CD4-positive, alpha-beta T cell treated with Interleukin-4 for 1 hour (primary cell): ENCODE measurements at places on chromosomes 1 and 21.

- DNase-seq = no peak
These were observed 65.7 kb downstream of the SETD4 start for GRCh38 chr21:35994613-35995012.

GRCh38 chr1:247552231-247552630 is 3.3 kb downstream of the GCSAML start:
- DNase-seq = no peak

DNA sequence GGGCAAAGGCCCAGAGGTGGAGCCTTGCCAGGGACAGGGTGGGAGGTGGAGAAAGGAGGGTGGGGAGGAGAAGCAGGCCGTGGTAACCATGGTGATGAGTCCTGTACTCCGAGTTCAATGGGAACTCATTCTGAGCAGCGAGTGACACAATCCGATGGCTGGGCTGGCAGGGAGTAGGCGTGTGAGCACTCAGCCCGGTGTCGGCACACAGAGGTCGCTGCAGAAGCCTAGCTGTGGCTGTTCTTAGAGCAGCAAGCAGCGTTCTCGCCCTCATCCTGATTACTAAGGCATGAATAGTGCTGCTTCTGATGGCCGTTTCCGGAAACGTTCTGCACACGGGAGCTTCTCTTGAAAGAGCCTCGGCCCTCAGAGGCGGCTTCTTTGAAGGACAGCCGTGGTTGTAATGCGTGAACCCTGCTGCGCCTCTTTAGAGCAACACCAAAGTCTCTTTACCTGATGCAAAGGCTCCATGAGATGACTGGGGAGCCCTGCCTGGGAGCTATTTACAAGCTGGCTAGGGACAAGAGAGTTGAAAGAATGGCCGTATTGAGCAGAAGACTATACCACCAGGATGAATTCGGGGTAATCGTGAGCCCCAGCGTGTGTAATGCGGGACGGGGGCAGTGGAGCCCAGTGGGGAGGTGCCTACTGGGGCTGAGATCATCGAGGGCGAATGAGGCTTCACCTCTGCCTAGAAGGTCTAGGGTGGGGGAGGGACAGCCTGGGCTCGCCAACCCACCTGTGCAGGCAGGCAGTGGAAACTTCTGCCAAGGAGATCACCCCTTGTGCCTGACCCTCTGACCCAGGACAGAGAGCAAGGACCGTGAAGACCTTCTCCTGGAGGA is 72.8 kb upstream of the PAX7 start:
- DNase-seq = no peak

GRCh38 chr1:165914136-165914798 is 86.9 kb downstream of the UCK2 start:
- DNase-seq = peak; percentile 79

GRCh38 chr1:52556641-52557360 is 3.9 kb upstream of the TUT4 start:
- no peak for DNase-seq

- DNase-seq = no peak
These were observed 351.2 kb downstream of the SMYD3 start for GRCh38 chr1:246155923-246156322.

- DNase-seq = no peak
These were observed 1148.1 kb upstream of the NCAM2 start for GRCh38 chr21:19850157-19850556.

GRCh38 chr1:220879076-220879508 is at the start of gene HLX:
Gene HLX (plus strand): TSS chr1:220879443. CDS start chr1:220879858, 415 bp downstream.
- peak; percentile 87 for DNase-seq

DNA sequence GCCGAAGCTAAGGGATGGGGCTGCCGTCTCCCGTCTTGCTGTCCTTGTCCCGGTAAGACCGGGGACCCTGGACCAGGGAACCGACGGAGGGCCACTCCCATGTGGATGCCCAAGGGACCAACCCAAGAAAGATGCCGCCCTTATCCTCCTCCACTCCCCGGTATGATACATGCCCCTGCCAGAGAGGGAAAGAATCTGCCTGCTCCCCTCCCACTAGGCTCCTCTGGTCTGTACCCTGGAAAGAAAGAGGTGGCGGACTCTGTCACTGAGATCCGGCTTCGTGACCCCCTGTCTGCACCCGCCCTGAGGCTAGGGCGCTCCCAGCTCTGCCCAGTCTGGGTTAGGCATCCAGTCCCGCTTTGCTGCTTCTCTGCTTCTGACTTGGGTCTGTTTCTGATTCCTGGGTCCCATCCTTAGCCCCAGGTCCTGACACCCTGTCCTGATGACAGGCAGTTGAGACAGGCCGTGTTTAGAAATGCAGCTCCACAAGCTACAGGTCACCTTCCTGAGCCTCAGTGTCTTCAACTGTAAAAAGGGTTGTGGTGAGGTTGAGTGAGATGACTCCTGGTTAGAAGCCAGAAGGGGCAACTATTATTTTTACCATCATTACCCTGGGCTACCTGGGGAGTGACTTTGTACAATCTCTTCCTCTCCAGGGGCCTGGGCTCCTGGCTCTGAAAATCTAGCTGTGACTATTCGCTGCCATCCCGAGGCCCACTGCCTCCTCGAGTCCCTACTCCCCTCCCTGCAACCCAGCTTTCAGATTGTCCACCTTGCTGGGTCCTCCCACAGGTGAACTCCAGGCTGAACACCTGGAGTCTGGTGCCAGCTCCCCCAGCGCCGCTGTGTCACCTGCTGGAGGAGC is 3.7 kb downstream of the MATN1 start:
- DNase-seq = no peak

DNA sequence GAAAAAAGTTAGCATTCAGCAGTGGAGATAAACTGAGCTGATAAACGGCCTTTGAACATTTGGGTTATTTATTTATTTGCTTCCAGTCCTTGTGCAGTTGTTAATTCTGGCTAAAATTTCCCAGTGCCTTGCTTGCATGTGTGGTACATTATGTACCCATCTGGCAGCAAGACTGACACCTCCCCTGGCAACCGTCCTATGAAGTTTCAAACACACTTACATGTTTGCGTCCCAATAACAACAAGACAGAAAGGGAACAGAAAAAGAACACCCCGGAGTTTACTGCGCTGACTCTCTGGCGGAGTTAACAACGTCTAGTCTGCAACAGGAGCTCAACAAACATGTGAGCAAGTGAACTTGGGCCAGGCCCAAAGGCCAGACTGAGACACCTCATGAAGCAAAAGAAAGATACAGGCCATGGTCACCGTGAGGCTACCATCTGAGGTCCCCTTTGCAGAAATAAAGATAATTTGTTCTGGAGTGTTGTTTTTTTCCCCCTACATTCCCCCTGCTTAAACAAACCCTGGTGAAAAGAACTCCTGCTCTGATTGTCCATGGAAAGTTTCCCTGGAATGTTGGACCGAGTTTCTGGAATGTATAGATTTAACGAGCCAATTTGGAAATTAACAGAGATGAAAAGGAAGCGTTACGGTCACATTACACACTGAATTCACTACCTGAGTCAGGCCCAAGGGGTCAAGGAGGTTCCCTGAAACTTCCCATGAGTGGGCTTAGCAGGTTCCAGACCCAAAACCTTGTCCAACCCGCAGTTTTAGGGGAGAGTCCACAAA is 33.4 kb downstream of the TRABD2B start:
- DNase-seq = no peak

GRCh38 chr1:17574516-17574915 is 35.0 kb downstream of the ARHGEF10L start:
- no peak for DNase-seq

- DNase-seq = no peak
These were observed 23.3 kb upstream of the GBP2 start for GRCh38 chr1:89149229-89149628.

GRCh38 chr1:32876341-32877210 is 5.9 kb upstream of the FNDC5 start:
- DNase-seq = peak; percentile 47

DNA sequence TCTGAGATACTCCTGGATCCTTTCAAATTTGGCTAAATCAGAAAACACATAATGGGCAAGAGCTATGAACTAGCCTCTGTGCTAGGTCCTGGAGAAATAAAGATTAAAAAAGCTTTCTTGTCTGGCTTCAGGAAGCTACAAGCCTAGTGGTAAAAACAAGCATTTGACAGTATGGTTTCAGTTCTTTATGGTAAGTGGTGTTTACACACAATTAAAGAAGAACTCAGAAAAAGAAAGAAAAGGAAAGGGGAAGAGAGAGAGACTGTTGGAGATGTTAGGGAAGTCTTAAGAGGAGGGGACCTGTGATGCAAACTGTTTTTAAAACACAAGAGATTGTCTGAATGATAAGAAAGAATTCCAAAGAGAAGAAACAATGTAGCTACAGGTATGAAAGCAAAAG is 1.8 kb downstream of the OR10J1 start:
- no peak for DNase-seq

DNA sequence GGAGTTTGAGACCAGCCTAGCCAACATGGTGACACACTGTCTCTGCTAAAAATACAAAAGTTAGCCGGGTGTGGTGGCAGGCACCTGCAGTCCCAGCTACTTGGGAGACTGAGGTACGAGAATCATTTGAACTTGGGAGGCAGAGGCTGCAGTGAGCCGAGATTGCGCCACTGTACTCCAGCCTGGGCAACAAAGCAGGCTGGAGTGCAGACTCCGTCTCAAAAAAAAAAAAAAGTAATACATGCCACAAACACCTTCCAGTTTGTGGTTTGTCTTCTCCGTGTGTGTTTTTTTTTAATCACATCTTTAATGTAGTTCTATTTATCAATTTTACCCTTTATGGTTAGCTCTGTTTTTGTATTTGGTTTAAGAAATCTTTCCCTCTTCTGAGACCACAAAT is 22.3 kb downstream of the POGZ start:
- no peak for DNase-seq

- no peak for DNase-seq
These were observed 58.6 kb downstream of the XCL1 start for GRCh38 chr1:168634951-168635532.

- DNase-seq = no peak
These were observed 39.6 kb downstream of the GFI1 start for GRCh38 chr1:92447033-92447681.

GRCh38 chr1:94120570-94120901 is 412 bp downstream of the ABCA4 start:
- no peak for DNase-seq

DNA sequence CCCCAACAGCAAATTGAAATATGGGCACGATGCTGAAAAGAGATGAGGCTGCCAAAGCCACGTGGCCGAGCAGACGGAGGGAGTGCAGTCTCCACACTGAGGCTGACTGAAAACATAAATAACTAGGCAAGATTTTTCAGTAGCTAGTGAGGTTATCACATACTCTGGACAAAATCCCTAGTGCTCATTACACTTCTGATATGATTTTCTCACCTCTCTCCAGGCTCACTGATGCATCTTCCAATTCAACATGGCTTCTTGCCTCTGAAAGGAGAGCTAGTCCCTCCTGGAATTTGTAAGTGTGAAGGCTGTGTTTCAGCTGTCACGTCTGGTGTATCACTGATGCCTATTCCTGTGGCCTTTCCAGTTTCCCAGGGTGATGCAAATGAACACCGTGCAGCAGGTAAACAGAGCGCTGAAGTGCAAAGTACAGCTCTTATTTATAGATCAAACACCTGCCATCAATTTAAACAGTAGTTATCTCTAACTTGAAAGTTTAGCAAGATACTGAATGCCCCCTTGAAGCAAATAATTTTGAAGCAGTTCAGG is 656.1 kb downstream of the KIF26B start:
- no peak for DNase-seq

GRCh38 chr1:207897188-207897587 is 13.7 kb downstream of the CD34 start:
- DNase-seq = no peak

- no peak for DNase-seq
These were observed 12.6 kb downstream of the TINAGL1 start for GRCh38 chr1:31588751-31589515.

DNA sequence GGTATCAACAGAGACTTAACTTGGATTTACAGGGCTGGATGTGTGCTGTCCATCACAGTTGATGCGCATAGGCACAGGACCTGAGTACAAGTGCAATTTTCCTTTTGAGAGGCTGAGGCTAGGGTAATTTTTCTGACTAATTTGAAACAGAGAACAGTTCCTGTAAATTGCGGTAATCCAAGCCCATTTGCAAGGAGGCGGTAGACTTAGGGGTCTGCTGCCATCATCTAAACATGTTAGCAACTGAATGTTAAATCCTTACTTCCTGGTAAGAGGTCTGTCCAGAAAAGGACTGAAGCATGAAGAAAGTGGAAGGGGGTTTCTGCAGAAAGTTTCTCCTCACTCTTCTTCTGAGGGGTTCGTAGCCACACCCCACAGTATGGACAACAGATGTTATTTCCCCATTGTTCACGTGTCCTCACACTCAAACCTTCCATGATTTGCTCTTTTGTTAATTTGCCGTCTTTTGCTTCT is 23.7 kb upstream of the C1orf198 start:
- no peak for DNase-seq

GRCh38 chr1:37258068-37258467 is 216.3 kb upstream of the ZC3H12A start:
- no peak for DNase-seq

GRCh38 chr1:10459184-10459583 is 9.4 kb downstream of the CORT start:
- DNase-seq = no peak

DNA sequence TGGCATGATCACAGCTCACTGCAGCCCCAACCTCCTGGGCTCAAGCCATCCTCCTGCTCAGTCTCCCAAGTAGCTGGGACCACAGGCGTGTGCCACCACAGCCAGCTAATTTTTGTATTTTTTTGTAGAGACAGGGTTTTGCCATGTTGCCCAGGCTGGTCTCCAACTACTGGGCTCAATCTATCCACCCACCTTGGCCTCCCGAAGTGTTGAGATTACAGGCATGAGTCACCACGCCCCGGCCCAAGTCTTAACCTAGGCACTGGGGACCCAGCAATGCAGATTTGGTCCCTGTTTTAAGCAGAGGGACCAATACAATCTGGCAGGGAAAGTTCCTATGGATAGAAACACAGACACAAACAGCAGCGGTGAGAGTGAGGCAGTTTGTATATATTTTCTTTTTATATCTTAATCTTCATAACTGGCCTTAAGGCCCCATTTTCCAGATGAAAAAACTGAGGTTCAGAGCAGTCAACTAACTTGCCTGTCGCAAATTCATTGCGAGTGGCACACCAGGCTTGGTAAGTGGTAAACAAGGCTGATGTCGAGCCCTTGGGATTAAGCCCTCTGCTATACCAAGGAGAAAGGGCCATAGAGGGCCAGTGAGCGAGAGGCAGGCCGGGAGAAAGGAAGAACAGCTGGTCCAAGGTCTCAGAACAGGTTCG is 77.8 kb upstream of the TINAGL1 start:
- DNase-seq = no peak

DNA sequence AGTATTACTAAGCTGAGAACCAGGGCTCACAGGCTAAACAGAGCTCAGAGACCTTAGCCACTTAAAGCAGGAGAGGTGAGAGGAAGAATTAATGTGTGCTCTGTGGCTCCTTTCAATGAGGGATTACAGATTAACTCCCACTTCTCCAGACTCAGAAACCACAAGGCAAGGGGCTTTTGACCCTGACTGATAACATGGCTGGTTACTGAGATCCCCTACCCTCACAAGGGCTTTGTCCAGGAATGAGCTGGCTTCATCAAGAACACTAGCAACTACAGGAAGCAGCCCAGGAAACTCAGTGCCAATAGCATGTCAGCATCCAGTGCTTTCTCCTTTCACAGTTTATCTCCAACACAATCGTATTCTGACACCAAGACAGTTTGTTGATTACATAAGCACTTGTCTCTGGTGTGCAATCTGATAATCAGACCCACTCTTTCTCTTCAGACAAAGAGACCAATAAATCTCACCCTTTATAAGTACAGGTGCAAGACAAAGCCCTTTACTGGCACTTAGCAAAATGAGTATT is 38.8 kb downstream of the ERI3 start:
- no peak for DNase-seq

- no peak for DNase-seq
These were observed 282.6 kb upstream of the DPYD start for GRCh38 chr1:98203466-98203865.

GRCh38 chr1:192958871-192959270 is 100.3 kb downstream of the UCHL5 start:
- DNase-seq = no peak
